Suppressor macrophage treated with lipopolysaccharide for 4 hours (primary cell): ENCODE measurements at places on chromosomes 3 and 15.

DNA sequence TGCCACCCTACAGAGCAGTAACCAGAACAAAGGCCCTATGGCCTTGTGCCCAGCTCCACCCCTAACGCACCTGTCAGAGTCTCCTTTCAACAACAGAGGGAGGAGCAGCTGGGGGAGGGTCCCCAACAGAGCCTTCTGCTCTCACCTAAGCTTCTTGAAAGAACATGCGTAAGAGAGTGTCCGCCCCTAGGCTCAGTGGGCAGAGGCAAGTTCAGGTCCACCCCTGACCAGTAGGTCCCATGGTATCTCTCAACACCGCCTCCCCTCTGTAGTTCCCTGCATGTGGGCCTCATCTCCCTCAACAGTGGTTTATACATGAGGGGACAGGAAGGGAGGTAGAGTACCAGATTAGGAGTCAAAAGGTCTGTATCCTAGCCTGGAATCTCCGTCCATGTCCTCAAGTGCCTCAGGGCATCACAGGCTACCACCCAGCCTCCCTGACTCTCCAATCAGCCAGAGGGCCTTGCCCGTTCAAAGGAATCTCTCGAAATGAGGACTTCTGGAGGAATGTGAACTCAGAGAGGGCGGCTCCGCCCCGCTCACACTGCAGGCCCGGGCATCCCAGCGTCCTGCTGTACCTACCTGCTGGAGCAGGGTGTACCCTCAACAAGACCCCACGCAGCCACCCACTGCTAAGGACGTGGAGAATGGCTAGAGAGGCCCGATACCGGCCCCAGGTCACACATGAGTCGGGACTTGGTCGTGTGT is 680 bp downstream of the POC1A start:
- DNase-seq = no peak

- DNase-seq = no peak
Measured at GRCh38 chr3:159301961-159302360, 500.1 kb downstream of the MFSD1 start.

DNA sequence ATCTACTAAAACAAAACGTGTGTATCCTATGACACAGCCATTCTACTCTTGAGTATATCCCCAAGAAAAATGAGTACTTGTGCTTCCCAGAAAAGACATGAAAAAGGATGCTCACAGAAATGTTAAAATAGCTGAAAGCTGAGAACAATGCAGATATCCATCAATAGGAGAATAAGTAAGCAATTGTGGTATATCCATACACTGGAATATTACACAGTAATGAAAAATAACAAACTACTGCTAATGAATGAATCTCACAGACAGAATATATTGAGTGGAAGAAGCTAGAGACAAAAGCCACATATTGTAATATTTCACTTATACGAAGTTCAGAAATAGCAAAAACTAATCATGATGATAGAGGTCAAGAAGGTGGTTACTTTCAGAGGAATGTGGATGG is 83.8 kb upstream of the CTDSPL start:
- no peak for DNase-seq

GRCh38 chr3:64163019-64163754 is 62.1 kb downstream of the PRICKLE2 start:
- no peak for DNase-seq
